T-helper 2 cell treated with Interferon-gamma antibody and Interleukin-4, amounts not matched to agents 5 μg/mL and 100 μg/mL, for 36 hours (primary cell): ENCODE measurements at places on chromosomes 12 and 14.

GRCh38 chr14:69708586-69709560 lies 58.1 kb upstream of the SRSF5 start:
- DNase-seq = no peak

GRCh38 chr14:74583689-74584434 lies 28.2 kb downstream of the LTBP2 start:
- no peak for DNase-seq

GRCh38 chr12:109642506-109643132 lies 69.0 kb downstream of the MVK start:
- no peak for DNase-seq

GRCh38 chr12:54412348-54412747 lies 6.7 kb downstream of the ITGA5 start:
- DNase-seq = no peak

- no peak for DNase-seq
These were observed 10.7 kb upstream of the GPR68 start for GRCh38 chr14:91255026-91255695.

DNA sequence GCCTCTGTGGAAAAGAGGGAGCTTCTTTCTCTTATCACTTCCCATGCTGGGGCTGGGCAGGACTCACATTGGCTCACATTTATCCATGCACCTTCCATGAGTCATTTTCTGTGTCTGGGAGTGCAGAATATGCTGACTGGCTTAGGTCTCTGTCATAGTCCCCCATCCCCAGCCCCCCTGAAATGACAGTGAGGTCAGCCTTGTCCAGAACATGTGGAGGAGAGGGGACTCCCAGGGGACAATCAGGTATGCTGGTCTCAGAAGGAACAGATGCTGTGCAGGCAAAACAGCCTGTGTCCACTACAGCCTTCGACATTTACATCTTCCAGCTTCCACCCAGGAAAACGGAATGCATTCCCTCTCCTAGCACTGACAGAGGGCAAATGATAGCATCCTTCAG lies 35.0 kb downstream of the ADGRD1 start:
- no peak for DNase-seq

DNA sequence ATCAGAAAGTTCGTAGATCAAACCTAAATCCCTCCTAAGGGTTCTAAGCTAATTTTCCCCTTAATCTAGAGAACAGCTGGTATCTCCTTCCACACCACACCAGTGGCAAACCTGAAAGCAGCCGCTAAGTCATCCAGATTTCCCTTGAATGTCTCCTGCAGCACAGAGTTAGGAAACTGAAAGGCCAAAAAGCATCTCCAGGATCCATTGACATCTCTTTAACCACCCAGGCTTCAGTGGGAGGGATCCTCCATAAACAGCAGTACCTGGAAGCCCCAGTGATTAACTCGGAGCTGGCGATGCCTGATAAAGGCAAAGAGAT lies 47.6 kb downstream of the CRACR2A start:
- DNase-seq = no peak

- DNase-seq = no peak
These were observed 109.2 kb downstream of the KIF26A start for GRCh38 chr14:104247336-104248202.

- no peak for DNase-seq
These were observed 60.2 kb downstream of the PRKCH start for GRCh38 chr14:61381553-61381952.

- peak; percentile 89 for DNase-seq
These were observed at the start of gene PNMA1 for GRCh38 chr14:73713803-73714655. PNMA1 (minus strand) TSS chr14:73714384; CDS start chr14:73713639, 745 bp downstream.
